ENCODE measurements at places on chromosomes 4 and X.
A peak's percentile ranks its signal among the peaks of the same experiment; 100 is the strongest.

DNA sequence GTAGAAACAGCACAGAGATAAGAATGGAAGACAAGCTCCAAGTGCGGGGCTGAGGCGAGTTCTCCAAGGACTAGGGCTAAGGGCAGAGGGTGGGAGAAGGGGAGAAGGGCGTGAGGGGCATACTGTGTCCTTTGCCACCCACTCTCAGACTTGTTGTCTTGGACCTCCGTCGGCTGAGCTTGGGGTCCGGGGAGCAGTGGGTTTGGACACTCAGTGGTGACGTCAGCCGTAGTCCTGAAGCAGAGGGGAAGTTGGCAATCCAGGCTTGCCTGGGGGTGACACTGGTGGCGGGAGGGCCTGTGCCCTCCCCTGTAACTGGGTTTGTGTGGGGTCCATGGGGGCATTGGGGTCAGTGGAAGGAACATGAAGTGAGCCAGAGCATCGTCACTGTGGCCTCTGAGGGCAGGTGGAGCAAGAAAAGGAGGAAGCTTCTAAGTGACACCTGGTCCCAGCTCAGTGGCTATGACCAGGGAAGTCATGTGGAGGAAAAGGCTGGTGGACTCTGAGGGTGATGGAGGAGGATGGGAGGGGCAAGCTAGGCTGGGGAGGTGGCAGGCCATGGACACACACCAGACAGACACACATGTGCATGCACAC, 17.6 kb downstream of the CD99 start:
- no peak for DNase-seq

DNA sequence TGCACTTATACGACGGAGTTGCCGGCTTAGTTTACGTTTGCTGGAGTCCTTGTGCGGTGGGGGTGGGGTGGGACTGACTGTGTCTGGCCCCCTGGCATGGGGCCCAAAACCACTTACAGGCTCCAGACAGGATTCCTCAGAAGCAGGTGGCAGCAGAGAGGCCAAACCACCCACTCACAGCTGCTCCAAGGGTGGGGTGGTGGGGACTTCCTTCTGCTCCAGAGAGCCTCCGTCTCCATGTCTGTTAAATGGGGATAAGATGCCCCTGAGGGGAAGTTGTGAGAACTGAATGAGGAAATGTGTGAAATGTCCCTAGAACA, 36.7 kb downstream of the PSAPL1 start:
- no peak for DNase-seq

- DNase-seq: no peak
These were observed 93.2 kb downstream of the SCD5 start for GRCh38 chr4:82705169-82705927.

DNA sequence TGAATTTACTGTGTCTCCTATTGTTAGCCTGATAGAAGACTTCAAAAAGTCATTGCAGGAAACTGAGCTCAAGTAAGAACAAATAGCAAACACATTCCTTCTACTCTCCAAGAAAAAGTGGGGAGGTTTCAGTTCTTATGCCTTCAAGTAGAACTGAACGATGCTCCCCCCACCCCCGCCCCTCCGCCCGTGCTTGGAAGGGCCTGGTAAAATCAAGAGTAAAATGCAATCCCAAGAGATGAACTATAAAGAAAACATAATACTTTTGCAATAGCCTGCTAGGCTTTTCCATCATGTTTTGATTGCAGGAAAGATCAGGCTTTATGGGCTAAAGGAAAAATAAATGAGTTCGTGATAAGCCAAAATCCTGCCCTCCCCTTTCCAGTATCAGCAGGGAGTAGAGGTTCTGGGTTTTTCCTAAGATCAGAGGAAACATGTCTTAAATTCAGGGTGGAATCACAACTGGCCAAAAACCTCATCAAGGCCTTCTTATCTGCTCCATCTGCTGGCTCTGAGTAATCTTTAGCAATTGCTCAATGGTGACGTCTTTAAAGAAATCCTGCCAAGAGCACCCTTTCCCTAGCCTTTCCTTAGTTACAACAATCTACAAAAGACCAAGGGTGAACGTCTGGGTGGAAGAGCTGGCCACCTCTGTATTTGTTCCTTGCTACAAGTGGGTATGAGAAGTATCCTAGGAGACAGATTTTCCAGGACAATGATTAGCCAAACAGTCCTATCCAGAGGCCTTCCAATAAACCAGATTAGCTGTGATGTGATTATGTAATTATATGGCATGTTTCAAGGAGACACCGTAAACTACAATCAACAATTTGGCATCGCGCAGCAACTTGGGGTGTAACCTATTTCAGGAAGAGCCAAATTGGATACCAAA, 66.3 kb upstream of the FAM9C start:
- no peak for DNase-seq

GRCh38 chr4:156685308-156685707, 286.3 kb downstream of the PDGFC start:
- DNase-seq: no peak

- no peak for DNase-seq
These were observed 48.5 kb downstream of the KLHL15 start for GRCh38 chrX:23978491-23978890.

DNA sequence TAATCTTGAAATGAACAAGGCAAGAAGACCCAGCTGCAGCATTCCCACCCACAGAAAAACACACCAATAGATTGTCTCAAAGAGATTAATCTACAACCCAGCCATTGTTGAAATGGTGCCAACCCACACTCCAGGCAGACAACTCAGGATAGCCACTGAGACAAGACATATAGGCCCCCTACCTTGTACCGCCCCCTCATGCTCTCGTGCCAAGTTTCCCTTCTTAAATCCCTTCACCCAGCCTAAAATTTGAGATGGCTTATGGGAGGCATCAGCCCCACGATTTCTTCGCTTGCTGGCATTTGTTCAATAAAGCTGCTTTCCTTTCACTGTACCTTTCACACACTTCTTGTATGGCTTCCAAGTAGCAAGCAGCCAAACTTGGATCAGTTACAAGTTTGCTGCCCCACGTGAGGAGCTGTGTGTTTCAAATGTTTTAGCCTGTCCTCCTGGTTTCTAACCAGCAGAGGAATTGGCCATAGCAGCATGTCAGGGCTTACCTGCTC, 1754.1 kb downstream of the C4orf33 start:
- no peak for DNase-seq

- no peak for DNase-seq
These were observed 24.5 kb downstream of the IL15 start for GRCh38 chr4:141660880-141661279.

DNA sequence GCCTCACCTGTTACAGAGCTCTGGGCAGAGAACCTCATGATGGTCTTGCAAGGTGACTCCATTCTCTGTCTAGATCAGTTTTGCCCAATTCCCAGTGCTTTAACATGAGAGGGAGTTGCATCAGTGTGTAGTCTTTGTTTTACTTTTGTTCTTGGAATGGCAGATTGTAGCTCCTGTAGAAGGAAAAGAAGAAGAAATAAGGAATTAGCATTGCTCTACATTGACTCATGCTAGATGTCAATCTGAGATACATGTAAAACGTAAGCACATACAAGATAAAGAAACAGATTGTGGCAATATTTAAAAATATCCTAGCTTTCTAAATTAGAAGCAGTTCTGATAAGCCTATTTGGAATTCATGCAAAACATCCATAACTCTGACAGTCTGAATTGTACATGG, 16.0 kb upstream of the PPEF1 start:
- DNase-seq: no peak

DNA sequence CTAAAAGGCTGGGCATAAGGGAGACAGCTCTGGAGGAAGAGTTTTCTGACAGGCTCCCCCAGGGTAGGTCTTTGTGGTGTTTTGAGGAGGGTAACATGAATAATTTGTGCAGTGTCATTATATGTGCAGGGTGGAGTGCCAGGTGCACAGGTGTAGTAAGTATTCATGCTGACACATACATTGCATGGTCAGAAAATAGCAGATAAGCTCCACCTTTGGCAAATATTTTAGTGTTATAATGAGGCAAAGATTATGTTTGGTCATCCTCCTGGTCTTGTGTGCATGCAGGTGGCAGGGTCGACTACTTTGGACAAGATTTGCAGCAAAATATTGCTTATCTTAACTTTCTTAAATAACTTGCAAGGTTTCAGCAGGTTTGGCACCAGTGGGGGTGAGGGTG, 910.4 kb upstream of the PCDH10 start:
- DNase-seq: no peak

DNA sequence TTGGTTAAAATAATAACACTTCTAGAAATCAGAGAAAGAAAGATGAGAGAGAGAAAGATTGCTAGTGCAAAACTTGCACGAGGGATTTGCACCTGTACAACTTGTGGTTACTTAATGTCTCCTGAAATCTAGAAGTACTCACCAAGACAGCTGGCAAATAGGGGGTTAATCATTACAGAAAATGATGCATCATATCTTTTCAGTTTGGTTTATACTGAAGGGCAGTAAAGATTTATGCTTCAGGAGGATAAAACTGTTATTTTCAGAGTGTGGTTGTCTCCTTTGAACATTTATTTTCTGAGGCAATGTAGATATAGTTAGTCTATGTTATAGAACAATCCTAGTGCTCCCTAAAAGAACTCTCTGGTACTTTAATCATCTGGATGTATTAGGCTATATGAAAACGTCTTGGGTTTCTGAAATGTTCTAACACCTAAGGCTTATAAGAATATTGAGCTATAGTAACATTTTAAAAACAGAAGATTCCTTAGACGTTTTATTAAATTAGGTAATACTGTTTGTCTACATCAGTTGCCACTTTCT, 13.3 kb downstream of the ATOH1 start:
- DNase-seq: no peak

GRCh38 chrX:117972711-117973109, 143.9 kb downstream of the KLHL13 start:
- no peak for DNase-seq

- no peak for DNase-seq
These were observed 67.4 kb upstream of the INPP4B start for GRCh38 chr4:142913461-142914030.

DNA sequence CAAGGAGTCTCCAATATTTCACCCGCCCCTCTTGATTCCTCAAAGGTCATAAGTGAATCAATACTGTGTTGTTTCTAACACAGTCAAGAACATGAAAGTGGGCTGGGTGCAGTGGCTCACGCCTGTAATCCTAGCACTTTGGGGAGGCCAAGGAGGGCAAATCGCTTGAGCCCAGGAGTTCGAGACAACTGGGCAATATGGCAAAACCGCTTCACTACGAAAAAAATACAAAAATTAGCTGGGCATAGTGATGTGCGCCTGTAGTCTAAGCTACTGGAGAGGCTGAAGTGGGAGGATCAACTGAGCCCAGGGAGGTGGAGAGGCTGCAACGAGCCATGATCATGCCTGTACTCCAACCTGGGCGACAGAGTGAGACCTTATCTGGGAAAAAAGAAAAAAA, 3.4 kb downstream of the ACSL1 start:
- DNase-seq: no peak

GRCh38 chrX:18415386-18415785, 10.0 kb upstream of the CDKL5 start:
- DNase-seq: no peak

GRCh38 chr4:188270273-188271069, 131.2 kb downstream of the TRIML1 start:
- no peak for DNase-seq

GRCh38 chr4:16582526-16582925, 315.9 kb downstream of the LDB2 start:
- no peak for DNase-seq

DNA sequence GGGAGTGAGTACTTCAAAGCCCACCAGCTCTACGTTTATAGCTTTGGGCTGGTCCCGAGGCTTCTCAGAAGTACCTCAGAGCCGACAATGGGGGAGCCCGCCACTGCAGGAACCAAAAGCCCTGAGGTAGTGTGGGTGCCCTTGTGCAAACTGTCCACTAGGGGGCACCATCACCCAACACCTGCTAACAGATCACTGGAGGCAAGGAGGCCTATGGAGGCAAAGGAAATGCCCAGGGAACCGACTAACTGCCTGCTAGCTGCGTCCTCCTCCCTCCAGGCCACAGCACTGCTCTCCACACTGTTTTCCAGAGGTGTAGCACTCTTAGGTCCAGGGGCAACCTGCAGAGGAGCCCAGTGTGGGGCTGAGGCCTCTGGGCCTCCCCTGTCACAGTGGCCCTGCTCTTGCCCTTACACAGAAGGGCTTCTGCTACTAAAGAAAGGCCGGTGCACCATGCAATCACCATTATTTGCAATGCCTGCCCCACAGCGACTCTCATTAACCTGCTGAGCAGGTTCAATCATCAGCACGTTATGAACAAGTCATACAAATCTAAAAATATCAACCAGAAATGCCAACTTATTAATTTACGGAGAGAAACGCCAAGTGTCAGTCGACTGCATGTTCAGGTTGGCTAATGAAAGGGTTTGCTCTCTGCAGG, 159.1 kb downstream of the NSUN7 start:
- no peak for DNase-seq

GRCh38 chr4:151865312-151865711, 104.5 kb upstream of the GATB start:
- peak; percentile 20 for DNase-seq

GRCh38 chr4:86302251-86302650, 57.6 kb downstream of the MAPK10 start:
- peak; percentile 2 for DNase-seq

- DNase-seq: no peak
These were observed 72.3 kb downstream of the PAK3 start for GRCh38 chrX:111168314-111168713.

- DNase-seq: no peak
These were observed 14.8 kb downstream of the LHFPL1 start for GRCh38 chrX:112664924-112665323.

DNA sequence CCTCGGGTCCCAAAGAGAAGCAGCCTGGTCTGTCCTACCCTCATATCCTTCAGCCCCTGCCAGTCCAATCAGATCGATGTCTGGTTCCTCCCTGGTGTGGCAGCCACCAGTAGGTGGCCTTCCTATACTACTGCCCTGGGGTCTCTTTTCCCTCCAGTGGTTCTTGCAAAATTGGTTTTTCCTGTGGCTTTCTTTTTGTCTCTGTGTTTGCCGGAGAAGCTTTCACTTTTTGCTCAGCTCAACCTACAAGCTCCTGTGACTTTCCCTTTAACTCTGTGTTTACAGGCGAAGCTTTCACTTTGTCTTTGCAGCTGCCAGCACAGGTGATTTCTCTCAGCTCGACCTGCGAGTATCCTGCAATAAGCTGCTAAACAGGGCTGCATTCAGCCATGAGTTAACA, 46.8 kb downstream of the UGT2A3 start:
- DNase-seq: no peak

GRCh38 chr4:110898290-110898689, 275.4 kb upstream of the PITX2 start:
- no peak for DNase-seq

DNA sequence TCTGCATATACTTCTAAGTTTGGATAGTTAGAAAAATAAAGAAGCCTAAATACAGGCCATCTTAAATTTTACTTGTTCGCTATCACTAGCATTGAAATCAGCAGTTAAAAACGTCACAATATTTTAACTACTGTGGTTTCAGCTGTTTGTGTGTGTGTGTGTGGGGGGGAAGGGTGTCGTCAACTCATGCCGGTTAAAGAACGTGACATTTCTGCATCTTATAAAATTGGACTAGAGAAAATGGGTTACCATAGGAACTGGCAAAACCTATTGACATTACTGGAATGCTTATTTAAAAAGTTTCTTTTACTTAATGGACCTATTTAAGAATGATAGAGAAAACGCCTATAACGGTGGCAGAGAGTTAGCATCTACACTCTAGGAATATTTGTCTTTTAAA, 1.2 kb upstream of the CNKSR2 start:
- DNase-seq: no peak

- DNase-seq: no peak
These were observed 86.9 kb downstream of the TMEM164 start for GRCh38 chrX:110089656-110090403.

- no peak for DNase-seq
These were observed 12.6 kb downstream of the ADD1 start for GRCh38 chr4:2856266-2856665.

GRCh38 chrX:115368876-115369275, 79.4 kb downstream of the LUZP4 start:
- no peak for DNase-seq

All from frontal cortex (tissue), 4 donors.